Stimulated activated CD8-positive, alpha-beta memory T cell treated with anti-CD3 and anti-CD28 coated beads, Interleukin-7, amount 100 ng/mL, for 1 hour (primary cell): ENCODE measurements at places on chromosomes 3 and 15.

GRCh38 chr15:89586651-89587050 is 11.4 kb downstream of the TICRR start:
- DNase-seq, result no peak

DNA sequence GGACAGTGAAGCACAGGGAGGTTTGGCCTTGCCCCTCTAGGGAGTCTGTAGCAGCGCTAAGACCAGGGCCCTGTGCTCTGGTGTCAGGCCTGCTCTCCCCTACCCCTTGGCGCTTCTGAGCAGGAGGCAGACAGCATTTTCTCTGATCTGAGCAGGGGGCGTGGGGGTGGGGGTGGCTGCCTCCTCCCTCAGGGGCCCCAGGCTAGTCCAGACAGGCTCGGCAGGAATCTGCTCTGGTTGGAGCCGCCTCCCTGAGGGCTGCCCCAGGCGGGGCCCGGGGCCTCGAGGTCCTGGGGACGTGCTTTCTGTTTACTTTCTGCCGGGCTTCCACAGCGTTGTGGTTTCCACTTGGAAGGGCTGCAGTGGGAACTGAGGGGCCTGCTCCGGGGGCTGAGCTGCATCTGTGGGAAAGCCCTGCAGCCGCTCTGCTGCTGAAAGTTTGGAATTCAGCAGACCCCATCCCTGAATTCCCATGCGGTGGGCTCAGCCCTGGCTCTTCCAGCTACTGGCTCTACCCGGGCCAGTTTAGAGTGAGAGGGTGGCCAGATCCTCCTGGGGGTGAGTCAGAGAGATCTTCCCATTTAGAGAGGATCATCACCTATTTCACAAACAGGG is 105.4 kb downstream of the LINGO1 start:
- DNase-seq, result no peak

GRCh38 chr15:51129535-51130188 is 35.0 kb upstream of the TNFAIP8L3 start:
- DNase-seq, result no peak

DNA sequence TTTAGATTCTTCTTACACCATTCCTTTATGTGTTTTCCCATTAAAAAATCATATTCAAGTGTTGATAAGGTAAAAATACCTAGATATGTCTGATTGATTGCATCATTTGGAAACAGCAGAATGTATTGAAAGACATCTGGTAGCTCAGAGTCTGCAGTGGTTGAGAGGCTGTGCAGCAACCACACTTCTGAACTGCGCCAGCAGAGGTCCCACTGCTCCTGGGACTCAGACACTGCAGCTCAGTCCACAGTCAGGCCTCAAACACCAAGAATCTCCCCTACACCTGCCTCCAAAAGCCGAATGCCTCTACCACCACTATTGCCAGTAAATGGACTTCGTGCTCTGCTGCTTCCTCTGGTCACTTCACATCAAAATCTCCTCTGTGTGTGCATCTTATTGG is 176.9 kb upstream of the LMCD1 start:
- peak; percentile 28 for DNase-seq

GRCh38 chr3:40869939-40870338 is 329.4 kb upstream of the CTNNB1 start:
- no peak for DNase-seq

DNA sequence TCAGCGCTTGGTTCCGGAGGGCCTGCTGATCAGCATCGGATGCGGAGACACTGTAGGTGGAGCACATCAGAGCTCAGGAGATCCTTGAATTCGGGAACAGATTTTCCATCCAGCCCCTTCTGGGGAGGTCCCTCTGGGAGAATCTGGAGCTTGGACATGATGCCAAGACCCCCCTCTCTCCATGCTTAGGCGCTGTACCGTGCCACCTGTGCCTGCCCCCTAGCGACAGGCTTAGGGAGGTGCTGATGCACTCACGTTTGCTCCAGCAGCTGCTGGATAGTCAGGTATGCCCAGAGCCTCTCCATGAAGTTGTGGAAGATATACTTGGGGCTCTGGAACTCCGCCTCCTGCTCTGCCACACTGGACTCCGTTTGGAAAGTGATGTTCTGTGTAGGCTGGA is 9.7 kb downstream of the ITIH4 start:
- no peak for DNase-seq

GRCh38 chr3:18989237-18989795 is 159.0 kb upstream of the KCNH8 start:
- DNase-seq, result no peak

GRCh38 chr3:88997260-88997659 is 110.2 kb upstream of the EPHA3 start:
- DNase-seq, result no peak

GRCh38 chr3:72238010-72238691 is 453.2 kb upstream of the PROK2 start:
- no peak for DNase-seq

GRCh38 chr3:16183601-16184270 is 9.3 kb downstream of the GALNT15 start:
- DNase-seq, result no peak

- no peak for DNase-seq
Observed at GRCh38 chr3:121855555-121855954, 20.5 kb downstream of the EAF2 start.

DNA sequence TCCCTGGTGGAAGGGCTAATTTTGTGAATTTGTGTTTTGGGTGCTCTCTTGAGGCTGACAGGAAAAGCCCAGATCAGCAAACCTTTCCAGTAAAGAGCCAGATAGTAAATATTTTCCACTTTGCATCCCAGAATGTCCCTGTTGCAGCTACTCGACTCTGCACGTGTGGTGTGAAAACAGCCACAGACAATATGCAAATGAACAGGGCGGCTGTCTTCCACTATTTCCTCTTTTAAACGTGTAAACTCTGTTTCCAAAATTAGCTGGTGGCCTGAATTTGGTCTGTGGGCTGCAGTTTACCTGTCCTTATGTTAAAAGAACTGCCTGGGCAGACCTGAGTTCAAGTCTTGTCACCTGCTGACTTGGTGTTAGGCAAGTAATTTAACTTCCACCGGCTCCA is 202.7 kb downstream of the EDEM1 start:
- no peak for DNase-seq

- DNase-seq, result no peak
Observed at GRCh38 chr15:70748281-70748747, 15.0 kb downstream of the UACA start.

GRCh38 chr15:45114751-45115085 is 592 bp downstream of the DUOXA2 start:
- DNase-seq, result no peak

DNA sequence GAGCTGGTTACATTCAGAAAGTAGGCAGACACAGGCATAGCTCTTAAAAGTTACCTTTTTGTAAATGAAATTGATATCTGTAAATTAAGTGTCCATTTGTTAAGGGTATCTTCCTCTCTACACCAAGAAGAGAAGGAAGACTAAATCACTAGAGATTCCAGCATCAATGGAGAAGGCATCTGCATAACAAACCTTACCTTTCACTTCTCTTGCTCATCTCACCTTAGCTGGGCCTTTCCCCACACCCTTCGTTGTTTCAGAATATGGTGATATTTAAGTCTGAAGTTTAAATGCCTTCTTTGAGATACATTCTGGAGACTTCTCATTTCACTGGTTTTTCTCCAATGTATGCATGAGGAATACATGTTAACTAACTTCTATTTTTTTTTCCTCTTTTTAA is 54.5 kb upstream of the TGFBR2 start:
- no peak for DNase-seq

- DNase-seq, result no peak
Observed at GRCh38 chr15:91530279-91530678, 323.2 kb upstream of the SLCO3A1 start.

DNA sequence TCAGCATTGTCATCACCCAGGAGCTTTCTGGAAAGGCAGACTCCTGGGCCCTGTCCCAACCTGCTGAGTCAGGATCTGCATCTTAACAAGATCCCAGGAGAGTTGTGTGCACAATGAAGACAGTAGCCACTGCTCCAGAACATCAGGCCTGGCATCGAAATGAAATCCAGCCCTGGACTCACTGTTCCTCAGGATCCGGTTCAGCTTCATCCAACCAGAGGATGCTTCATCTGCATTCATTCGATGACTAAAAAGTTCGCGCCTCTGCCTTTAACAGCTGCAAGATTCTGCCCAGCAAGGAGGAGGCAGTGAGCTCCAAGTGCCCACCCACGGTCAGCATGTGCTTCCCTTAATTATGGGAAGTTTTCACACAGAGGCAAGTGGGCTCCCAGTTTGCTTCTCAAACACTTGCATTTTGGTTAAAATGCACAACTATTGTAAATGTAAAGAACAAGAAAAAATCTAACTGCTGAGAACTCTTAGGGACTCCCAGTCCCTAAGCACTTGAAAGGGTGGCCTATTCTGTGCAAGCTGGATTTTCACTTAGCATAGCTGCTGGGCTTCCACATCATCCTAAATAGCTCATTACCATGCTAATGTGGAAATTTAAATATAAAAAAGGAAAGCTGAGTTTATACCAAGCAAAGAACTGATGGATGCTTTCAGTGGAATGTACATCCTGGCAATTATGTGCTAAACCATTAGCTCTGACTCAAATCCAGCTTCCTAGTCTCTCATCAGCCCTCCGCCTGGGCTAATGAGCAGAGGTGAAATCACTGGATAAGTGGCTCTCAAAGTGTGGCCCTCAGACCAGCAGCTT is 25.5 kb upstream of the ESYT3 start:
- DNase-seq, result no peak
